ENCODE measurements at places on chromosomes 2 and 18.

GRCh38 chr18:55422456-55423180, 165.4 kb downstream of the TCF4 start:
- no peak for ATAC-seq

DNA sequence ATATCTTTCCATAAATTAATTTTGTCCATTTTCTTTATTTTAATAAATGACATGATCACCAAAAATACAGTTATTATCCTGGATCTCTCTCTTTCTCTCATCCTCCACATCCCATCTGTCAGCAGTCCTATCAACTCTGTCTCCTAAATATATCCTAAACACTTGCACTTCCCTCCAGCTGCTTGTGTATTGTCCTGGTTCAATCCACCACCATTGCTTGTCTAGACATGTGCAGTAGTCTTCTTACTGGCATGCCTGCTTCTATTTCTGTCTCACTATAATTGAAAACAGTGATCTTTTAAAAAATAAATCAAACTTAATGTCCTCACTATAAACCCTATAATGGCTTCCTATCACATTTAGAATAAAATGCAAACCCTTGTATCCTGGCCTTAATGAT, 2168.6 kb upstream of the PIK3C3 start:
- ATAC-seq = no peak

GRCh38 chr2:128404709-128405466, 86.2 kb upstream of the HS6ST1 start:
- no peak for ATAC-seq

DNA sequence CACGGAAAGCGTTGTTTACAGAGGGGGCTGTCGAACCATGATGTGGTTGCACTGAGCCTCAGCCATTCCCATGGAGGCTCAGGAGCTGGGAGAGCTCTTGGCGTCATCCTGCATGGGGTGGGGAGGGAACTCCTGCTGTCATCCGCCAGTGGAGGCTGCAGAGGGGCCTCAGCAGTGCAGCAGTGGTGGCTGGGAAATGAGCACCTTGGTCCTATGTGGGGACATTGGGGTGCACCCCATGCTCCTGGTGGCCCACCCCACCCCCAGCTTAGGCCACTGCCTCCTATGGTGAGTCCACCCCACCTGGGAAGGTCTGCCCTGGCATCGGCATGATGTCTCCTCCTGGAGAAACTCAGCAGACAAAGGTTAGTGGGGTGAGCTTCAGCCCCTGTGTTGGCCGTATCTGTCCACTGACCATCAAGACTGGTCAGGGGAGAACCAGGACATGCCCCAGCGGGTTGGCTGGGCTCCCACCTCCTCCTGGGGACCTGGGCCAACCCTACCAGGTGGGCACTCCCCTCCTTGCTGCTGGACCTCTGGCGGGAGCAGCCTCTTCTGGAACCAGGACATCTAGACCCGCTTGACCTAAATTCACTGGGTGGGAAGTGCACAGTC, 67.8 kb upstream of the HDAC4 start:
- no peak for ATAC-seq

DNA sequence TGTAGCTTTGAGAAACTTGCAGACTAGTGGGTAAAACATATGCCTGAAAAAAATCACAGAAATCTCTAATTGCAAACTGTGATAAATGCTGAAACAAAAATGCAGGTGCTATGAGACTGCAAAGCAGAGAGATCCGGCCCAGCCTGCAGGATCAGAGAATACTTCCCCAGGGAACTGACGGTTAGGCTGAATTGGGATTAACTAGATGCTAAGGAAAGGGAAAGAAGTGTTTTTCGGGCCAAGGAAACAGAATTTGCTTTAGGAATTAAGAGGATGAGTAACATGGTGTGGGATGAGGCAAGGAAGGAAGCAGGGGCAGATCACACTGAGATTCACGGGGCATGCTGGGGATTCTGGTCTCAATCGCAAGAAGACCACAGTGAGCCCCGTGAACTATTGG, 71.5 kb downstream of the OSBPL6 start:
- no peak for ATAC-seq

GRCh38 chr18:58758606-58759005, 87.3 kb downstream of the MALT1 start:
- ATAC-seq = no peak

All from activated T-helper 17 cell treated with anti-CD3 and anti-CD28 coated beads, Interleukin-2, amount 50 U/mL, for 72 hours (primary cell).